Transverse colon (tissue), 4 donors: ENCODE measurements at places on chromosomes 1 and 21.

DNA sequence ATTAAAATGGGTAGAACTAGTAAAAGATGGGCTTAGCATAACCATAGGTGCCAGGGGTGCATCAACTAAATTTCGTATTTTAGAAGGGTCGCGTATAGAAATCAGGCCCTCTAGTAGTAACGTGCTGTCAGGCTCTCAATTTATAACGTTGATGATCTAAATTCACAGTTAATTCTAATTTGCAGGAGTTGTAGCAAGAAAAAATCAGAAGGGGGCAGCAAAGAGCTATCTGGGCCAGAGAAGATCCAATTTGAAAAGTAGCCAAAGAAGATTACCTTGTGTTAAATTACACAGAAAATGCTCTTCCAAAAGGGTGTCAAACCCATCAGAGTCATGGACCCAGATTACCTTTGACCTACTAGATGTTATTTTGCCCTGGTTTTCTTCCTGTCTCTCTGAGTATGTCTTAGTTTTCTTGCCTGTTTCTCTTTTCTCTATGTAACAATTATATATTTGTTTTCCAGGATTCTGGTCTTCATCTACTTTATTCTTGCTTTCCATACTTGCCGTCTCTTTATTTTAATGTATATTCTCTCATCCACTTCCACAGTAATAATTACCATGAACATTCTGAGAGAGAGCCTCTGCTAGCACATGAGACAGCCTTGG lies 1030.9 kb downstream of the AMY1C start:
- no peak for DNase-seq

DNA sequence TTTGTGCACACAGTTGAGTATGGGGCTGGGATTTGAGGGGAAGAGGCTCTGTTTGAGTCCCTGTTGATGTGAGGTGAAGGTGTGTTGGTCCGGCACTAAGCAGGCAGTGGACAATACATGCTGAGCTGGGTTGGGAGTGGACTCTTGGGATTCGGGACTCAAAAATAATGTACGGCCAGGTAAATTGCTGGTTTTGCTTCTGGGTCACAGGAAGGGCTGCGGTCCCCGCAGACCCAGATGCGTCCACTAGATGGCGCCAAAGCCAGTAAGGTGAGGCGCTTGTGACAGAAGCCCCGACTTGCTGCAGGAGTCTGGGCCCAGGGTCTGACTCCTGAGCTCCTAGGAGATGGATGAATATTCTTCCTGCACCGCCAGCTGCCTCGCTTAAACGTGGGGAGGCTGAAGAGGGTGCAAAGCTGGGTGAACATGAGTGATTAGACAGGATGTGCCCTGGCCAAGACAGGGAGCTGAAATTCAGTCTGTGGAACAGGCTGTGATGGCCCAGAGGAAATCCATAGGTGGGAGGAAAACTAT lies 61.4 kb downstream of the ACBD3 start:
- DNase-seq: peak; percentile 95

DNA sequence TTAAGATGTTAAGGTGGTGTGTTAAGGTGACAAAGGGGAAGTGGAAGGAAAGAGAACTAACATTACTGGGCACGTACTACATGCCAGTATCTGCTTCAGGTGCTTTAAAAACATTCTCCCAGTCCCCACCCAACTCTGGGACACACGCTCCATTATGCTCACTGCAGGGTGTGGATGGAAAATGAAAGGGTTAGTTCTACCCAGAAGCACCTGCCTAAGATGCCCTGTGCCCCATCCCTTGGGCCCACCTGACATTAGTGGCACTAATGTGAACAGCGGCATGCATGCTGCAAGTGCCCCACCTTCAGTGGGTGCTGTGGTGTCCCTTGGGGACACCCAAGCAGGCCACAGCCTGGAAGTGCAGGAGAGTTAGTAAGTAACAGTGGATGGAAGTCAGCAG lies 82.9 kb upstream of the CXADR start:
- peak; percentile 42 for DNase-seq

GRCh38 chr1:187203257-187203656 lies 374.5 kb downstream of the PLA2G4A start:
- DNase-seq: no peak

DNA sequence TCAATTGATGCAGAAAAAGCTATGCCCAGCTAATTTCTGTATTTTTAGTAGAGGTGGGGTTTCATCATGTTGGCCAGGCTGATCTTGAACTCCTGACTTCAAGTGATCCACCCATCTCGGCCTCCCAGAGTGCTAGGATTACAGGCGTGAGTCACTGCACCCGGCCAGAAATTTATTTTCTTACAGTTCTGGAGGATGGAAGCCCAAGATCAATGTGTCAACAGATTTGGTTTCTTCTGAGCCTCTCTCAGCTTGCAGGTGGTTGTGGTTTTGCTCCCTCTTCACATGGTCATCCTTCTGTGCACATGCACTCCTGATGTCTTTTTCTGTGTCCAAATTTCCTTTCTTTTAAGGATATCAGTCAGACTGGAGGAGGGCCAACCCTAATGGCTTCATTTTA lies 35.6 kb downstream of the SHCBP1L start:
- DNase-seq: no peak

- peak; percentile 44 for DNase-seq
Measured at GRCh38 chr1:15100121-15100879, 53.2 kb upstream of the TMEM51 start.

DNA sequence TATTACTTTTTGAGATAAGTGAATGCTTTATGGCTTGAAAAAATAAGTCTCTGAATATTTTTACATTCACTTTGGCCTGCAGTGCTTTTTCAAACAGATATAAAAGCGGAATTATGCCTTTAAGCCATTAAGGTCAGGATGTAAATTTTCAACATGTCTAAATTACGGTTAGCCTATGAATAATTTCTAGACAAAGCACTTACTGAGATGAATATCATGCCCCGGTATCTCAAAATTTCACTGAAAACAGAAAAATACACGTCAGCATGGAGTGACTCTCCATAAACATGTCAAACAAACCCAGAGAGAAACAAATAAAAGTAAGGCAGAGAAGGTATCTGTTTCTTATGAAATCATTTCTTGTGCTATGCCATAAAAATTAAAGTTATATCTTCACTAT lies 853.9 kb downstream of the KCNT2 start:
- no peak for DNase-seq

- no peak for DNase-seq
Measured at GRCh38 chr1:114828251-114828650, 26.4 kb upstream of the SYCP1 start.

DNA sequence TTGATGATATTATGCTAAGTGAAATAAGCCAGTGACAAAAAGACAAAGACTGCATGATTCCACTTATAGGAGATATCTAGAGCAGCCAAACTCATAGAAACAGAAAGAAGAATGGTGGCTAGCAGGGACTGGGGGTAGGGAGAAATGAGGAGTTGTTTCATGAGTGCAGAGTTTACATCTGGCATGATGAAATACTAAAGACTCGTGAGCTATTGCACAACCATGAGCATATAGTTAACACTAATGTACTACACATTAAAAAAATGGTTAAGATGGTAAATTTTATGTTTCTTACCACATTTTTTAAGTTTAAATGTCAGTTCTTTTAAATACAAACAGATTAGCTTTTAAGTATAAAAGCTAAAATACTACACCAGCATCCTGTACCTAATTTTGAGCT lies 57.8 kb downstream of the ESRRG start:
- no peak for DNase-seq

- no peak for DNase-seq
Measured at GRCh38 chr1:45200906-45201500, 5.4 kb downstream of the ZSWIM5 start.

DNA sequence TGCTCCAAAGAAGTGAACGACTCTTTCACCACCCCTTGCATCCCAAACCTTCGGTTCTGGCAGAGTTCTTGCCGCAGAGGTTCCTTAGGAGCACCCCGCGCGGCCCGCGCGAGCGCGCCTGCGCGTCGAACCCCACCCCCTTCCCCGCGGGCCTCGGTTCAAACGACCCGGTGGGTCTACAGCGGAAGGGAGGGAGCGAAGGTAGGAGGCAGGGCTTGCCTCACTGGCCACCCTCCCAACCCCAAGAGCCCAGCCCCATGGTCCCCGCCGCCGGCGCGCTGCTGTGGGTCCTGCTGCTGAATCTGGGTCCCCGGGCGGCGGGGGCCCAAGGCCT lies at the start of gene C1orf56:
Gene C1orf56, plus strand, starts transcription at position 161 of the 334 bp plus-strand sequence. Its CDS starts 97 bp downstream, at position 258.
- peak; percentile 77 for DNase-seq

DNA sequence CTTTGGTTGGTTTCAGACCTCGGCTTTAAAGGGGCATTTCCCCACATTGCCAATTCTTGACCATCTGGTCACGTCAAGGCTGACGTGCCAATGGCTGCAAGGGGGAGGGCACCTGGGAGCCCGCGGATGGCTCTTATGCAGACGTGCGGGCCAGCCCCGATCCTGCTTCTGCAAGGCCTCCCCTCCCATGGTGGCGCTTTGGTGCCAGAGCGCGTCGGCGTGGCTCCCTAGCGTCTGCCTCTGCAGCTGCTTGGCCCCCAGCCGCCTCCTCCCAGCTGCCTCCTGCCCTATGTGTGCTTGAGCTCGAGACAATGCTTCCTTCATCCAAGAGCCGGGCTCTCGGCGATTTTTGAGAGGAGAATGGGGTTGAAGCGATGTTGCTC lies 29.1 kb downstream of the SKI start:
- DNase-seq: no peak

- DNase-seq: no peak
Measured at GRCh38 chr1:42592811-42593210, 65.4 kb upstream of the PPIH start.

- no peak for DNase-seq
Measured at GRCh38 chr1:112395256-112395820, 676 bp upstream of the CTTNBP2NL start.

GRCh38 chr21:42363312-42363711 lies 3.0 kb downstream of the TFF1 start:
- DNase-seq: no peak

DNA sequence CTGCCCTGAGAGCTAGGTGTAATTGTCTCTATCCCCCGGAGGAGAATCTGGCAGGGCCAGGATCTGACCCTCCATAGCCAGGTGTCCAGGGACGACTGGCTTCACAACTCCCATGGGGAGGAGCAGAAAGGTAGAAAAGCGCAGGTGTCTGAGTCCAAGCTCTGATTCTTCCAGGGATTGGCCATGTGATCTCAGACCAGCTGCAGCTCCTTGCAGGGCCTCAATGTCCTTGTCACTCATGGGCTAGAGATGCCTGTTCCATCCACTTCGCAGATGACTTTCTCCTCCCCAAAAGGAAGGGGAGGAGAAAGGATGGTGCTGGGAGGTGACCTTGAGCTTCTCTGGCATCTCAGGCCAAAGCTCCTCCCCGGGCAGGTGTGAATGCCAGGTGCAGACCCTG lies 22.7 kb downstream of the HSPG2 start:
- no peak for DNase-seq

GRCh38 chr1:151939779-151940178 lies 30.5 kb upstream of the THEM4 start:
- DNase-seq: no peak

- DNase-seq: no peak
Measured at GRCh38 chr1:34320053-34320669, 143.5 kb downstream of the C1orf94 start.

DNA sequence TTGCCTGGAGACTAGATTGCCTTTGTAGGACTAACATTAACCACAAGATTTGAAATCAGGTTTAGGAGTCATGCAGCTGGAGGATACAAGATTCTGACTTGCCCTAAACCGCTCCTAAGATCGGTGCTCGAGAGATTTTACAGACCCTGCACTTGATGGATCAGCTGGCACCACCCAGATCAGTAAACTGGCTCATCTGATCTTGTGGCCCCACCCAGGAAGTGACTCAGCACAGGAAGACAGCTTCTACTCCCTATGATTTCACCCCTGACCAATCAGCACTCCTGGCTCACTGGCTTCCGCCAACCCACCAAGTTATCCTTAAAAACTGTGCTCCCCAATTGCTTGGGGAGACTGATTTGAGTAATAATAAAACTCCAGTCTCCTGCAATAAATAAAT lies 876 bp upstream of the CATSPERE start:
- DNase-seq: no peak

DNA sequence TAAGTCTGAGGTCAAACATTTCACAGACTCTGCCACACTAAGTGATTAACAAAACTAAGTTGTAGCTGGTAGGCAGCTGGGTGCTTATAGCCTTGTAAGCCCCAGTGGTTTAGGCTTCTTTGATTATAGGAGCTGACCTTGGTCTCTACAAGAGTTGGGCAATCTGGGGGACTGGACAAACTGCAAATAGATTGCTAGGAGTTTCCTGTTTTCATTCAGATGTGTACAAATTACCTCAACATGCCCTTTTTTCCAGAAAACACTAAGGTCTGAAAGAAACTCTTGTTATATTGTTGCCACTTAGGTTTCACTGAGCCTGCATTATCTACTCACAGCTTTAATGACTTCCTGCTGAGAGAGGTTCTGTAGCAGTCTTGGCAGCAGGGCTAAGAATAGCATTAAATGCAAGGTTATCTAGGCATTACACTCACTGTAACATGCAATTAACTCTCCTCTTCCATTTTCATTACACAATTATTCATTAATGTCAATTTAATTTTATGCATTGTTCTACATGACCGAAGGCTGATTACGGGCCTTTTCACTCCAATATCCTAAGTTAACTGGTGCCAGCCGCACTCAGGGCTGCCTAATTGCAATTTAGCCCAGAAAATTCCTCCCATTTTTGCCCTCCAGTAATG lies 314.0 kb downstream of the LMO4 start:
- DNase-seq: no peak

DNA sequence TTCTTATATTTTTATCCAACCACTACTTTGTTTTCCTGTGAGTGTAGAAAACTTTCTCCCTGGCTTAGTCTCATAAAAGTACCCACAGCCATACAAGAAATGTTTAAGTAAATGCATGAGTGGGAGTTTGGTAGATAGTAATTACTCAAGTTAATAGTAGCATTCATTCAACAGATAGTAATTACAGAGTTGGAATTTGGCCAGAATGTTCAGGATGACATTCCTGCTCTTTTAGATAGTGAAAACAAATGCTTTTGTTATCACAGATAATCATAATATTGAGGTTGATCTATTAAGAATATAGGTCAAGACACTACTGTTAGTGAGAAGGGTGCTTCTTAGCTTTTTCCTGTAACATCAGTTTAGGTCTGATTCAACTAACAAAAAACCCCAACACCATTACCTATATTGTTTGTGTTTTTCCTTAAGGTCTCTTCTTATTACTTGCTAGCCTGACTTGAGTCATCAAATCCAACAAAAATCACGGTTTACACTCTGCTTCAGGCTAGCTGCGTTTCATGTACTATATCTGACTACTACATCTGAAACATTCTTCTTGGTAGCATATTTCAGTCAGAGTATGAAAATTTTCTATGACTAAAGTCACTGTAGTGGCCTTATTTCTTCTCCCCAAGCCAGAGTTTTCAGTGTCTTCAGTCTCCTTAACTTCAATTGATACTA lies 163.7 kb downstream of the HS2ST1 start:
- no peak for DNase-seq

GRCh38 chr1:180157576-180158057 lies 2.9 kb downstream of the QSOX1 start:
- peak; percentile 44 for DNase-seq
